NCI-H187 treated with DMSO at 0.1 percent for 48 hours (cell line): ENCODE measurements at places on chromosomes 4 and X.

- DNase-seq, result no peak
Measured at GRCh38 chr4:147846318-147847155, 114.6 kb downstream of the ARHGAP10 start.

GRCh38 chr4:118839221-118839927 is 3.4 kb upstream of the SEC24D start:
- no peak for DNase-seq

DNA sequence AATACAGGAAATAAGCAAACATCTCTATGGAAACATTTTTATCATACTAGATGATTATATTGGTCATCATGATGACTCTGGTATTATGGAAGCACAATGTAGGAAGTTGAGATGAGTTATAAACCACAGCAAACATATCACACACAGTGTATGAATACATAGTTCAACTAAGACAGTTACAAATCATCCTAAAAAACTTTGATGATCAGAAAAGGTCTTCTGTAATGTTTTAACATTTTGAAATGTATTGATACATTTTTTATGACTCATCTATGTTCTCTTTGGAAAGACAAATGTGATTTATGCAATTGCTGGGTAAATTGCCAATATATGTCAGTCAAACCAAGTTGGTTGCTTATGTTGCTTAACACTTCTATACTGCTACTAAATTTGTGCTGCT is 4.8 kb downstream of the CXCL3 start:
- no peak for DNase-seq

GRCh38 chr4:65825116-65825753 is 154.9 kb upstream of the EPHA5 start:
- no peak for DNase-seq

- no peak for DNase-seq
Measured at GRCh38 chrX:70434914-70435586, 9.6 kb upstream of the DLG3 start.
